ENCODE measurements at places on chromosomes 6 and 20.

DNA sequence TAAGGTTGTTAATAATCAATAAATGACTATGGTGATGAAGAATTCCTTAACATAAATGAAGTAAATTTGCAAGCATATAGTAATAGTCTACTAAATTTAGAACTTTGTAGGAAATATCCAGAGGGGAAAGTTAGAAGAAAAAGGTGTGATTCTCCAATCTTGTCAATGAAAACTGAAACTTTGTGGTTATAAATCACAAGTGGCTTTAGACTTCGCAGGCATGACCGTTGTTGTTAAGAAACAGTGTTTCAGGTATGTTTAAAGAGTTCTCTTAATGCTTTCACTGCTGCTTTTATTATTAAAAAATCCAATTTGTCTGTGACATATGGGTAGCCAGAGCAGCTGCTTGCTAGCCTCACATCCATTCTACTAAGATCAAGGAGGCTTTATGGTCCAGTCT, 475.6 kb upstream of the ADGRB3 start:
- no peak for DNase-seq

DNA sequence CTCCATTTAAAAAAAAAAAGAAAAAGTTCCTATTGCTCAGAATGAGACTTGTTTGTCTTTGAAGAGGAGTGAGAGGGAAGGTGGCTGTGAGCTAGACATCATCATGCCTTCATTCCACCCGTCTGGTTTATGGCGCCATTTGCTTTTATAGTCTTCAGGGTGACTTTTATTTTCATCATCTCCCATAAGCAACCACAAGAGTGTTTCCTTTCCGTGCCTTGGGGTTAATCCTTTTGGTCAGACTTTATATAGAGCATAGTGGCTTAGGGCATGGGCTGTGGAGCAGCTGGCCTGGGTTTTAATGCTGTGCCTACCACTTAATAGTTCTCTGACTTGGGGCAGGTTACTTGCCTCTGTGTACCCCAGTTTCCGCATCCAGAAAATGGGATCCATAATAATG, 77.8 kb downstream of the RREB1 start:
- no peak for DNase-seq

DNA sequence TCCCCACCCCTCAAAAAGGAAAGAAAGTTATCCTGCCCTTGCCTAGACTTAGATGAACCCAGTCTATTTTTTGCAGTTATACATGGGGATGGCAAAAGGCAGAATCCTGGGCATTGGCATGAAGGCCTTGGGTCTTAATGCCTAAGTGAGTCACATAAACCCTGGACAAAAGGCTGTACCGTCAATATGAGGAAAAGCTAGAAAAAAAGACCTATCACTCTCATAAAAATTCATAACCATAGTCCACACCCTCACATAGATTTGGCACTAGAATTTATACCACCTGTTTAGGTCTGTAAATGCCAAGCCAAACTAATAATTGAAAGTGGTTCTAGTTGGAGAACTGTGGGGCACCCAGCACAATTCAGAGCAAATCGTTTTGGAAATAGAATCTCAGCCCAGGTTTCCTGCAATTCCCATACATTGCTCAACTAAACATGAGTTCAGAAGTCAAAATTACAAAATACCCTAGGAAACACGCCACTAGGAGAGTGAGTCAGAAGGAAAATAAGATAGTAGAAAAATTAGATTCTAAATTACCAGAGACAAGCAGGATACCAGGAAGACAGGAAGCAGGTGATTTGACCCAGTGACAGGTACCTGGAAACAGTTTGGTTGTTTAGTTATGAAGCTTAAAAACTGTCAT, 70.4 kb upstream of the FUCA2 start:
- no peak for DNase-seq

DNA sequence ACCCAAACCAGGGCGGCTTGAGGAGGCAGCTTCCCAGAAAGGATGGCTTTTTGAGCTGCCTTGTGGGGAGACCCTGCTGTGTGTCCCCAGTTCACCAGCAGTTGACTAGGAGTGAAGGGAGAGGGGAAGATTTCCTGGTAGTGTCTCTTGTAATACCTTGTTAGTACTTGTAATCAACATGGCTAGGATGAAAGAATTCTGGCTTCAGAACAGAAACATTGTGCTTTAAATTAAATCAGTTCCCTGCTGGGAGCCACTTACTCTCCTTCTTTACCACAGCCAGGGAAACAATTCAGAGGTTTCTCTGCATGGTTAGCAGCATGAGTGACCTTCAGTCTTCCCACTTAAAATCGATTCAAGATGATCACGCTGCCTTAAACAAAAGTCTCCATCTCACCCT, 525.4 kb upstream of the ID4 start:
- no peak for DNase-seq

DNA sequence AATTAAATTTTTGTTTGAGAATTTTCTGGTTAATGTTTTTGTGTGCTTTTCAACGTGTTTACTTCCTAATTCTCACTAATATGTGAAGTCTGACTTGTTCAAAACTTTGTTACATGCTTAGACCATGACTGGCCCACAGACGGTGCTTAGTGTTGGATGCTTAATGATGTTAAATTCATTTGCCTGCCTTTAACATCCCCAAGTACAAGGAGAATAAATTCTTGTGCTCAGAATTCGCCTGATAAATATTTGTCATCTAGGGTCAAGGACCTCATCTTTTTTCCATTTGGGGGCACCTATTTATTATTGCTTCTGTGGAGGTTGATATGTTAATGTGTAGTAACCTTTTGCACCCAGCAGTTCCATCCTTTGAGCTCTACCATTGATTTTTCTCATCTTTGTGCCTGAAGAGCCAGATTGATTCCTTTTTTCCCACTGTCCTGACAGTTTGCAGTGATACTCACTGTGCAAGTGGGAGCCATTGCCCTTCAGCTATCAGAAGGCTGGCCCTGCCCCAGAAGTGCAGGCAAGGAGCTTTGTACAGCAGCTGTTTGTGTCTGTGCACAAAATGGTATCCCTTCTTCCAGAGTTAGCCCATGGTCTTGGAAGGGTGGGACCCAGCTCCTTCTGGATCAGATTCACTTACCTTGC, 170.8 kb downstream of the PDE7B start:
- no peak for DNase-seq
